ENCODE measurements at places on chromosomes 7 and 10.
A peak's percentile ranks its signal among the peaks of the same experiment; 100 is the strongest.

GRCh38 chr7:919924-920341, 34.5 kb downstream of the ADAP1 start:
- DNase-seq = no peak

GRCh38 chr7:19915596-19915995, 142.2 kb upstream of the TMEM196 start:
- DNase-seq = no peak

DNA sequence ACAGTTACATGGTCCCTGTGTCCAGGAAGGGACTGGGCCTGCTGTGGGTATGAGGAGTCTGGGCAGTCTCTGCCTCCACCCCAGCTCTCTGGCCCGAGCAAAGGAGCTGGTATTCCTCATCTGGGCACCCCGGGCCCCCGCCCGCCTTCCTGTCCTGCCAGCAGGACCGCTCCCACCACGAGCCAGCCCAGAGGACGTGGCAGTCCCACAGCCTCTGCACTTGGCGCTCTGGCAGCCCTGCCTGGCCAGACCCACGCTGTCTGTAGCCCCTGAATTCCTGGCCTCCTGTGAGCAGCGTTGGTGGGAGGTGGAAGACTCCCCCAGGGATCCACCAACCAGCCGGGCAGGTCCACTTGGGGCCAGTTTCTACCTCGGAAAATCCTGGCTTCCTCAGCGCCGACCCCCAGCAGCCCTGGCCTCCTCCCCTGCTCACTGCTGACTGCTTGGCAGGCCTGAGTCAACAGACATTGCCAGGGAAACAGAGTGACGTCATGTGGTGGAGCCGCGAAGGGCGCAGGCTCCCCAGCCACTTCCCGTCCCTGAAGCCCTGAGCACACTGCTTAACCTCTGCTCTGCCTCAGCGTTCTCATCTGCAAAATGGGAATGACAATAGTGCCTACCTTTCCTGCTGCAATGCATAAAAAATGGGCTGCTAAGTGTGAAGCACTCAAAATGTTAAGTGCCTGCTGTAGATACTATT, 21.6 kb upstream of the LIMK1 start:
- peak; percentile 56 for DNase-seq

- no peak for DNase-seq
Measured at GRCh38 chr10:70908406-70909296, 20.3 kb upstream of the PCBD1 start.

DNA sequence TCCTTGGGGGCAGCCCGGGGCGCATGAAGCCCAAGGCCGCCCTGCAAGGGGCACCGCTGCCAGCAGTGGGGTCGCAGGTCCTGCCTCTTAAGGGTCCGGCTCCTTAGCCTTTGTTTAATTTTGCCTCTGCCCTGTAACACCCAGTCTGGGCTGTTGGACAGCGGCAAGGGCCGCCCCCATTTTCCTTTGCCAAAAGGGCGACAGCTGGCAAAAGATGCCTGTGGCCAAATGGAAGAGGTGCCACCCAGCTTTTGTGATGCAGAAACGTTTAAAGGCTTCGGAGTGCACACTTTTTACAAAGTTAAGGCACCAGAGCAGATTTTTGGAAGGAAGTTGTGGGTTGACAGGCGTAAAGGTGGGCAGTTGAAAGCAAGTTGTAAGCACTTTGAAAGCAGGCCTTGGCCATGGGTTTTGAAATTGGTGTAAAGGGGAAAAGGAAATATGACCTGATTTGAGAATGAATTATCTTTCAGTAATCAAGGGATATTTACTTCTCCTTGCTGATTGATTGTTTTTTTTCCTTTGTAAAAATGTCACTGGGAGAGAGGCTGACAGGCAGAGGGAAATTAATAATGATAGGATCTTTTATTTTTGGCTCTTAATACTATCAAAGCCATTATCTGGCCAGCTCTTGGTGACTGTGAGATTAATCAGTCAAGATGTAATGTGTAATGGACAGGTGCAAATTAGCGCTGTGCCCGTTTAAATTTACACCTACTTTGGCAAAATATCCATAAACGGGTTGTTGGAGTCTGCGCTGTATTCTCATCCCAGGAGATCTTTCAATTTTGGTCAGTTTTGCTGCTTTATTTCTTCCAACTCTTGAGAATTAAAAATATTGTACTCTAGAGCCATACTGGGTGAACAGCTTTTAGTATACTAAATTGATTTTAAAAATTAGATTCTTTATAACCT, 1.2 kb downstream of the CASD1 start:
- DNase-seq = no peak

DNA sequence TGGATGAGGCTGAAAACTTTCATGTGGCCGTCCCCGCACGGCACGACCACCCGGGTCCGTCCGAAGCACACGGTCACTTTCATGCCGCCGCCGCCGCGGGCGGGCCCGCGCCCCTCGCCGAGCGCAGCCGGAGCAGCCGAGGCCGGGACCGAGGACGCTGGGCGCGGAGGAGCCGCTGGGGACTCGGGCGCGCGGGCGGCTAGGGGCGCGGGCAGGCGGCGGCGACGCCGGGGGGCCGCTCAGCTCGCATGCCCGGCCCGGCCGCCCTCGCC, 247 bp downstream of the PARD3 start:
- no peak for DNase-seq

DNA sequence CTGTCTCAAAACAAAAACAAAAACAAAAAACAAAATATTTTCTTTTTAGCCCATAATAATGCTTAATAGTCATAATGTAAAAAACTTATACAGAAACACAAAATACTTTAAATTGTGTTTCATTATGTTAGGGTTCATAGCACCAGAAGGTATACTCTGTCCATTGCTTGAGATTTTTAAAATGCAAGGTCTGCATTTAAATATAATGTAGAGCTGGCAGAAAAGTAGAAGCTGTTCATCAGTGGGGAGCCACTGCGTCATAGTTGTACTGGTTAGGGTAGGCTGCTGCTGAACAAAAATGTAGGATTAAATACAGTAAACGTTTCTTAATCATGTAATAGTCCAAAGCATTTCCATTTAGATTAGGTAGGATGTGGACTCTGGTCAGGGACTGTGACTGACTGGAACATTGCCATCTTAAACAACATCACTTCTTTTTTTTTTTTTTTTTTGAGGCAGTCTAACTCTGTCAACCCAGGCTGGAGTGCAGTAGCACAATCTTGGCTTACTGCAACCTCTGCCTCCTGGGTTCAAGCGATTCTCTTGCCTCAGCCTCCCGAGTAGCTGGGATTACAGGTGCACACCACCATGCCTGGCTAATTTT, 85.2 kb downstream of the ANKIB1 start:
- DNase-seq = no peak

- DNase-seq = peak; percentile 25
Measured at GRCh38 chr7:136687693-136688322, 180.6 kb upstream of the CHRM2 start.

DNA sequence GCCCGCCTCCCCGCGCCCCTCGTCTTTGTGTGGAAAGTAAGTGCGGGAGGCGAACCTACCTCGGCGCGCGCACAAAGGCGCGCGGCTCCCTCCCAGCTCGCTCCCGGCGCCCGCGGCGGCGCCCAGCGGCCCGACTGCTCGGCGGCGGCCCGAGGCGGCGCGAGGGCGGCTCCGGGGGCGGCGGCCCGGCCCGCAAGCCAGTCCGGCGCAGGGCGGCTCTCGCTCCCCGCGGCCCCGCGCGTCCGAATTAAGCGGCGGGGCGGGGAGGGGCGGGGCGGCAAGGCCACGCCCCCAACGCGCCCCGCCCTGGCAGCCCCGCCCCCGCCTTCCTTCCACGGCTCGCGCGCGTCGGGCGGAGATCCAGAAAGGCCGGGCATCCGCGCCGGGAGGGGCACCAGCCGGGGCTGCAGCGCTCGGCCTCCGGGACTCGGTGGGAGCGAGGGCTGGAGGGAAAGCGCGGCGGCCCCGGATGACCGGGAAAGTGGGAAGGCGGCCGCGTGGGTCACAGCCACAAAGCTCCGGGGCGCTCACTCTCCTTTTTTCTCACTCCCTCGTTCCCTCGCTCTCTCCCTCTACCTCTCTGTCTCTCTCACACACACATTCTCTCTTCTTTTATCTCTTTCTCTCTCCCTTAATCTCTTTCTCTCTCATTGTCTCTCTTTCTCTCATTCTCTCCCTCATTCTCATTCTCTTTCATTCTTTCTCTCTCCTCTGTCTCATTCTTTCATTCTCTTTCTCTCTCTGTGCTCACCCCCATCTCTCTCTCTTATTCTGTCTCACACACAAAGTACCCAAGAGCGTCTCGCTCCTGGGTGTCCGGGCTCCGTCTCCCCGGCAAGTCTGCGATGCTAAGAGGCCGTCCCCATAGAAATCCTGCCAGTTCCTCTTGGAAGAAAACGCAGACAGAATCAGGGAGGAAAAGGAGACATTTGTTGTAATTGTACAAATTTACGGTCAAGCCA, 170.2 kb downstream of the FAM107B start:
- DNase-seq = peak; percentile 59

DNA sequence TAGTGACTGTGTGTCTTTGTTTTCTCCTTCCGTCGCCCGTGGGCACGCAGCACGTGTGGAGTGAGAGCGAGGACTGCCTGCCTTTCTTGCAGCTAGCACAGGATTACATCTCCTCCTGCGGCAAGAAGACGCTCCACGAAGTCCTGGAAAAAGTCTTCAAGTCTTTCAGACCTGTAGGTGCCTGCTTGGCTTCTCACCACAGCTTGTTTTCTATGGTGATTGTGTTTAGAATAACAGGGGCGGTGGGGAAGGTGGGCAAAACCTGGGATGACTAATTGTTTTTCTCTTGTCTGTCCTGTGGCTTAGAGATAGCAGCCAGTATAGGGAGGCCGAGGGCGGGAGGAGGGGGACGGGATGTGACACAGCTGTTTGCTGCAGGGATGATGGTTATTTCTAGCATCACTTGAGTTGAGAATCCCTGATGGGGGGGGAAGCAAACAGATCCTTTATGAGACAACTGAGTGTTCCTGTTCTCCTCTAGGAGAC, 11.4 kb downstream of the MTURN start:
- DNase-seq = no peak

- no peak for DNase-seq
Measured at GRCh38 chr7:23105086-23105643, 420 bp upstream of the KLHL7 start.

GRCh38 chr10:5514226-5514850, 10.4 kb upstream of the CALML3 start:
- DNase-seq = no peak

- DNase-seq = no peak
Measured at GRCh38 chr7:113715981-113716856, 202.6 kb downstream of the PPP1R3A start.

GRCh38 chr7:73936967-73937366, 76.0 kb downstream of the TMEM270 start:
- DNase-seq = no peak

DNA sequence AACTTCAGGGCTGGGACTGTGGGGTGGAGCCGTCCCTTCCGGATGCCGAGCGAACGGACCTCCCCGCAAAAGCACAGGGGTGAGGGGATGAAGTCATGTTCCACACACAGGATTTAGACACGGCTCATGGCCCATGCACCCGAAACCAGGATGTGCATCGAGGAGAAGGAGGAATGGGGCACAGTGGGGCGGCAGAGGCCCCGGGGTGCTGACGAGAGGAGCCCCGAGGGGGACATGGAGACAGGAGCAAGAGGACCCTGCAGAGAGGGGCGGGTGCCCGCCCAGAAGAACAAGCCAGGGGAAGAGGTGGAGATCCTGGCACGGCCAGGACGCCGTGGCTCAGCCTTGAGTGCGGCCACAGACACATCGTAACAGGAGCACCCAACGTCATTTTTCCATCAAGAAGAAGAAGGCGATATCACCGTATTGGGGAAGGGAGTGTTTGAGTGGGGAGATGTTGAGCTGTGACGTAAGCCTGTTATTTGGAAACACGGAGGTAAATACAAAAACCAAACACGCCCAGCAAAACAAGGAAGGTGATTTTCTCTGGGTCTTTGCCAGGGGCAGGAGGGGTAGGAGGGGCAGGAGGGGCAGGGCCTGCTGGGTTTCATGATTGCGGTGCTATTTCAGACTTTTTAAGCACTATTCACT, 25.3 kb upstream of the FOXL3 start:
- no peak for DNase-seq

GRCh38 chr10:102420181-102420713, 389 bp upstream of the FBXL15 start:
- no peak for DNase-seq

DNA sequence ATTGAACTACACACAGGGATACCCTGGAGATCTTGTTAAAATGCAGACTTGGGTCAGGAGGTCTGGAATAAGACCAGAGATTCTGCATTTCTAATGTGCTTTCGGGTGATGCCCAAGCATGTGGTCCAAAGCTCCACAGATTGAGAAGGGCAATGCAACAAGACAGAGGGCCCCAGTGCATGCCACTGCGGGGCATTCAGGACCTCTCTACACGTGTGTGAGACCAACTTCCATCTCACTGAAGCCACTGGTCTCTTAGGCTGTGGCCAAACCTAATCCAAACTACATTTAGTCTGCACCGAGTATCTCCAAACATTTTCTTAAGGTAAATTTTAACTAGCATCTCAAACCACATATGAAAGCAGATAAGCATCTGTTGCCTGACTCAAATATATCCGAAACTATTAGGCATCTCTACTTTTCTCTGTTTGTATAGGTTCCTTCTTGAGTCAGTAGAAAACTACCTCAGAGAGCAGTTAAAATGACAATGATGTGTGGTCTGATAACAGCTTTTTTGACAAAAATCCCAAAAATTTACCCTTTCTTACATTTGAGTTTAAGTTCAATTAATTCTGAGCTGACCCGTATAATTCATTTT, 107.5 kb downstream of the ELMO1 start:
- DNase-seq = no peak

DNA sequence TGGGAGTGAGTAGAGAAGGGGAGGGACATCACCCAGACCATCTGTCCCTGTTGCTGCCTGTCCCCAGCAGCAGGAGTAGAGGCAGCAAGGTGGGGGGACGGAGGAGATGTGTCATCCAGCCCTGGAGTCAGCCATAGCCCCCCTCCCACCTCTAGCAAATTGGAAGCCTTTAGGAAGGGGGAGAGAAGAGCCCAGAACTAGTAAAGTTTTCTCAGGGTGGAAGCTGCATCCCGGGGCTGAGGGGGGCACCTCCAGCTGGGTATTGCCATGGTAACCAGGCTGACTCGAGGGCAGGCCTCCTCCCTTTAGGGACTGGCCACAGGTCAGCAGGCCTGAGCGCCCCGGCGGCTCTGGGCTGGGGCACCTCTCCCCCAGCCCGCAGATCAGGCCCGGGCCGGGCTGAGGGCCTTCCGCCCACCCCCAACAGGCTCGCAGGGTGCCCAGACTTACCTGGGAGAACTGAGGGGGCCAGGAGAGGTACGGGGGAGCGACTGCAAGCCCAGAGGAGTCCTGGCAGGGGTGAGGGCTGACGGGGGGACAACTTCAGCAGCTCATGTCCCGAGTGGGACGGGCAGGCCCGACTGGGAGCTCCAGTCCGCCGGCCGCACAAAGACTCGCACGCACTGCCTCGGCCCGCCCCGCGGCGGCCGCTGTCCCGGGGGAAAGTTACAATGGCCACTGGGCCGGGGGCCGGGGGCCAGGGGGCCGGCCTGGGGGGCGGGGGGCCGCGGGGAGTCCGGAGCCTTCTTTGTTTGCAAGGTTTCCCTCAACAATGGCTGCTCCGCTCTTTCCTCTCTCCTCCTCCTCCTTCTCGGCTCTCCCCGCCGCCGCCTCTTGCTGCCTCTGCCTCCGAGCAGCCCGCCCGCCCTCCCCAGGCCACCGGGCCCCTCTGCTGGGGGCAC, 6.0 kb downstream of the LDB1 start:
- no peak for DNase-seq

Data from omental fat pad (tissue), 4 donors.